ENCODE measurements at places on chromosomes 3 and 15.

GRCh38 chr15:57596978-57597377 is 5.3 kb downstream of the MYZAP start:
- no peak for DNase-seq

GRCh38 chr15:56484287-56484686 is 19.4 kb upstream of the MNS1 start:
- no peak for DNase-seq

DNA sequence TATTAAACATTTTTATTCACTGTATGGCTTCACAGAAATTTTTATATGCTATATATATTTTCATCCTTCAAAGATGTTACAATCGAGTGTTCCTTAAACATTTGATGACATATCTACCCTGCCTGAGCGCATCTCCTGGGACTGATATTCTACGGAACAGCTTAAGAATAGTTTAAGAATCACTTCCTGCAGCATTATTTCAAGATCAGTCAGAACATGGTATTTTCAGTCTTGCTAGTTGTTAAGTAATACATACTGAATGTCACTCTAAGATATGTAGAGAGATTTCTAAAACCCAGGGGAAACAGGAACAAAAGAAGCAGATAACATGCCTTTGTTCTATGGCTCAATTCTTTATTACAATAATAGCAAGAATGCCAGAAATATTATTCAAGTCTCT is 8.7 kb downstream of the COL8A1 start:
- DNase-seq: no peak

DNA sequence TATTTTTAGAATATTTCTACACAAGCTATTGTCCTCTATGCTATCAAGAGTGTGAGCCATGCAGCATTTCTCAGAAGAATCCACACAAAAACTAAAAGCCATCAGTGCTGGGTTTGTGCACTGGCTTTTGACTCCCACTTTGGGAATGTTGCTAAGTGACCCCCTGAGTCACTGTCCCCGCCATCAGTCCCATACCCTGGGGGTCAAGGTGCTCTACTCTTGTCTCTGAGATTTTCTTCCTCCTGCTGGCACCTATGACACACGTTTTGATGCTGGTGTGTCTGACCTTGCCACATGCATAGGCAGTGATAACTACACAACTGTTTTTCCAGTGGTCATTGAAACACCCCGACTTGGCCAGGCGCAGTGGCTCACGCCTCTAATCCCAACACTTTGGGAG is 19.8 kb downstream of the CMTM7 start:
- DNase-seq: no peak

DNA sequence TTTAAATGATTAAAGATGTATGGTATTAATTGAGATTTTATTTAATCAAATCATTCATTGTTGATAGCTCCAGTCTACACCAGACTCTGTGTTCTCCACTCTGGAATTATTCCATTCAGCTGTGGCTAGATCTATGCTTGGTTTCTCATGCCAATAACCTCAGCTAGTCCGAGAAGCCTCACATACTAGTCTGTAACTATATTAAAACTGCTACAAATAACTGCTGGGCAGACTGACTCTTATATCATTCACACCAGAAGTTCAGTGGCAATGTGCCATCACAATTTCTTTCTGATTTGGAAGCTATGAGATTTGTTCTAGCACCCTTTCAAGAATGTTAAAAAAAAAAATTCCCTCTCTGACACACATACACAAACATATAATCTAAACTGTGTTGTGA is 947.3 kb downstream of the ROBO1 start:
- DNase-seq: no peak

- peak; percentile 25 for DNase-seq
These were observed 32.1 kb downstream of the KIF9 start for GRCh38 chr3:47250309-47251060.

DNA sequence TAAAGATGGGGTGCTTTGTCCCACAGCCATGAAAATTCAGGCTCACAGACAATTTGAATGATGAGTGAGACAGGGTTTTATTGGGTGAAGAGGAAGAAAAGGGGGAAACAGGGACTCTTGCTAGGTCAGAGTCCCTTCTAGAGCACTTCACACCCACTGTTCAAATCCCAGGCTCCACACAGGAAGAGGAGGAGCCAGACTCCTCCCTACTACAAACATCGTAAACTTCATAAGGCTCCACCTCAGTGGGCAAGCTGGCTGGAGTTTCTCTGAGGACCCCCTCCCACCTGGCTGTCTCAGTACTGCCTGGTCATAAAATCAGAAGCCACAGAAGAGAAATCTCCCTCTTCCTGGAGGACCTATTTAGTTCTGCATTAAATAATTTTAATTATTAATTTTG is 80.3 kb upstream of the KCNMB2 start:
- no peak for DNase-seq

GRCh38 chr3:182711261-182711683 is 82.0 kb upstream of the ATP11B start:
- no peak for DNase-seq

DNA sequence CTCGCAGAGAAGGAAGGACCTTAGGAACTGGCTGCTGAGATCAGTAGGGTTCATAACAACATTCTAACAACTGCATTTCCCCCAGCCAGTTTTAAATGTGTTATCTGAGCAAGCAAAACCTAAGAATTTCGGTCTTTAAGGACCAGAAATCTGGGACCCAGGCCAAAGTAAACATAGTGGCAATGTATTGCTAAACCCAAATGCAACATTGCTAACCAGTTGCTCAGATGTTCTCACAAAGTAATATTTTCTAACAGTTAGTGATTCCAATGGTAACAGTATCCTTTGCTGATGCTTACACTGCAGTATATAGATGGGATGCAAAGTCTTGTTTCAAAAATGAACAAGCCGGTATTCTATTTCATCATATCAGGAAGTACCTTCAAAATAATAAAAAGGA is 254.3 kb downstream of the RYR3 start:
- DNase-seq: no peak
